ENCODE measurements at places on chromosomes 5 and 9. TPM values are rescaled to one million over a fixed set of nuclear protein-coding genes. Genes with fewer than 3 reads are reported as not detected.

IL3 gene
- not detected for polyA plus RNA-seq

MYMK gene
- not detected for polyA plus RNA-seq

CCNO gene
- 0.16 TPM for polyA plus RNA-seq

PCDHGA7 gene
- polyA plus RNA-seq: not detected

EGFL7 gene
- polyA plus RNA-seq: 12.5 TPM

CDKN2B-AS1 gene
- not detected for polyA plus RNA-seq

IFNK gene
- not detected for polyA plus RNA-seq

SEMA5A gene
- 3.2 TPM for polyA plus RNA-seq

DDX4 gene
- 0.54 TPM for polyA plus RNA-seq

RNF183 gene
- polyA plus RNA-seq: not detected

FOXD4L5 gene
- polyA plus RNA-seq: 0.06 TPM

SLCO6A1 gene
- polyA plus RNA-seq: not detected

CCDC152 gene
- 1.5 TPM for polyA plus RNA-seq

SPATA31A7 gene
- not detected for polyA plus RNA-seq

TOPORS gene
- polyA plus RNA-seq: 18.0 TPM

TMOD1 gene
- polyA plus RNA-seq: 0.22 TPM

GPR150 gene
- not detected for polyA plus RNA-seq

NOXA1 gene
- 1.7 TPM for polyA plus RNA-seq

ANKRD31 gene
- 0.62 TPM for polyA plus RNA-seq

C5orf34 gene
- polyA plus RNA-seq: 12.7 TPM

SLC36A3 gene
- polyA plus RNA-seq: not detected

DTWD2 gene
- polyA plus RNA-seq: 3.3 TPM

TEX53 gene
- polyA plus RNA-seq: not detected

SRD5A1 gene
- 122 TPM for polyA plus RNA-seq

BARHL1 gene
- not detected for polyA plus RNA-seq
